ENCODE measurements at places on chromosomes 7 and 10.

GRCh38 chr10:34696423-34696822, 118.7 kb downstream of the PARD3 start:
- no peak for DNase-seq

DNA sequence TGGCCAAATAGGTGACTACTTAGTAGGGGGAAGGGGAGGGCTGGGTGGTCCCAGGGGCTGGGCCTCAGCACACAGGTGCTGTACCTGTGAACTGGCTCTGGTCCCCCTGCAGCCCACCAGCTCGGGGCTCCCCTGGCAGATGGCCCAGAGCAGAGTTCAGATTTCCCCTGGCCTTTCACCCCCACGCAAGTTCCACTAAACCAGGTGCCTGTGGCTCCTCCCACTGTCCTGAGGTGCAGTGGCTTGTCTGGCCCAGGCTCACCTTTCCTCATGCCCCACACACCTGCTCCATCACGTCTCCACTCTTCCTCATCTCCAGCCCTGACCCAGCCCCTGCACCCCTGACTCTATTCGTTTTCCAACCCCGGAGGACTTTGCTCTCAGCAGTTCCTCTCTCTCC, 47.3 kb upstream of the OPALIN start:
- DNase-seq: no peak

- DNase-seq: no peak
Measured at GRCh38 chr10:80518807-80519360, 18.8 kb upstream of the SH2D4B start.

DNA sequence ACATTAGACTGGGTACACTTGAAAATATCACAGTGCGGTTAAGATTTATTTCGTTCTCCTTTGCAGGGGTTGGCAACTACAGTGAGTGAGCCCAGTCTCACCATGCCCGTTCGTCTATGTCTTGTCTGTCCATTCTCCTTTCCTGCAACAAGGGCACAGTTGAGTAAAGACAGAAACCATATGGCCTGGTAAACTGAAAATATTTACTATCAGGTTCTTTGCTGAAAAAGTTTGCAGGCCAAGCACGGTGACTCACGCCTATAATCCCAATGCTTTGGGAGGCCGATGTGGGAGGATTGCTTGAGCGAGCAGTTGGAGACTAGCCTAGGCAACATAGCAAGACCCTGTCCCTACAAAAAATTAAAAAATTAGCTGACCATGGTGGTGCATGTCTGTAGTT, 11.4 kb upstream of the KCTD7 start:
- no peak for DNase-seq

- no peak for DNase-seq
Measured at GRCh38 chr10:28382525-28383269, 79.8 kb upstream of the MPP7 start.

GRCh38 chr10:101614663-101615524, 26.8 kb downstream of the DPCD start:
- no peak for DNase-seq

Measured in SK-N-SH (cell line).